ENCODE measurements at places on chromosomes 6 and 20.
A peak's percentile ranks its signal among the peaks of the same experiment; 100 is the strongest.

DNA sequence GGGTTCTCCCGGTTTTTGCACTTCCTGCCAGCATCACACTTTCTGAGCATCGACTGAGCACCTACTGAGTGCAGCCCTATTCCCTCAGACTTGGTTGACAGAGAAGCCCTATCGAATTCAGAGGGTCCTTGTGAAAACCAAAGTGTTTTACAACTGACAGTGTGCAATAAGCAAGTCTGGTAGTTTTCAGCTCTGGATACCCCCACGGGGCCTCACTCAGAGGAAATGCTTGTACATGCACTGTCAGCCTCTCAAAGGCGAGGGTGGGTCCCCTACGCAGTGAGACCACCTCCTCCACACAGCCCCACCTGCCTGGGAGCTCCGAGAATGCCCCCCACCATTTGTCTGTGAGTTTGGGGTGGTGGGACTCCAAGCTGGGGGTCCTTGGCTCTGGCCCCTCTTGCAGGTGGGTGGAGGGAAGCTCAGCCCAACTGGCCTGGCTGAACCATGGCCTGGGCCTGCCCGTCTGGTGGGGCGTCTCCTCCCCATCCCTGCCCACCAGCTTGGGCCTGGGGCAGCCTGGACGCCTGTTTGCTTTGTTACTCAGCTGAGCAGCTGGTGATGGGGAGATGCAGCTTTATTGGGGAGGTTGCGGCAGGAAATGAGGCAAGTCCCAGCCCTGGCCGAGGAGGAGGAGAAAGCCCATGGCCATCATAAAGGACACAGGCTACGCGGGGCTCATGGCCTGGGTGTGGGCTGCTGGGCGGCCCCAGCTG is 1.7 kb downstream of the SPDEF start:
- DNase-seq = no peak

GRCh38 chr6:35265523-35265922 is 6.0 kb downstream of the ZNF76 start:
- DNase-seq = no peak

DNA sequence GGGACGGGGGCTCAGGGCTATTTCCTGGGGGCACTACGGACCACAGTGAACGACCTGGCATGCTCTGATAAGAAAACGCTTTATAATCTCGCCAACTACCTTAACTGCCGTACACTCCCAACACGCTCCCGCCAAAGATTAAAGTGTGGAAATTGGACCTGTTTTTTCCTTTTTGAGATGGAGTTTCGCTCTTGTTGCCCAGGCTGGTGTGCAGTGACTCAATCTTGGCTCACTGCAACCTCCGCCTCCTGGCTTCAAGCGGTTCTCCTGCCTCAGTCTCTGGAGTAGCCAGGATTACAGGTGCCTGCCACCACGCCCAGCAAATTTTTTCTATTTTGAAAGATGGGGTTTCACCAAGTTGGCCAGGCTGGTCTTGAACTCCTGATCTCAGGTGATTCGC is 346 bp upstream of the SLC44A4 start:
- DNase-seq = no peak

- peak; percentile 34 for DNase-seq
These were observed 301.4 kb upstream of the STXBP5 start for GRCh38 chr6:146902846-146903245.

DNA sequence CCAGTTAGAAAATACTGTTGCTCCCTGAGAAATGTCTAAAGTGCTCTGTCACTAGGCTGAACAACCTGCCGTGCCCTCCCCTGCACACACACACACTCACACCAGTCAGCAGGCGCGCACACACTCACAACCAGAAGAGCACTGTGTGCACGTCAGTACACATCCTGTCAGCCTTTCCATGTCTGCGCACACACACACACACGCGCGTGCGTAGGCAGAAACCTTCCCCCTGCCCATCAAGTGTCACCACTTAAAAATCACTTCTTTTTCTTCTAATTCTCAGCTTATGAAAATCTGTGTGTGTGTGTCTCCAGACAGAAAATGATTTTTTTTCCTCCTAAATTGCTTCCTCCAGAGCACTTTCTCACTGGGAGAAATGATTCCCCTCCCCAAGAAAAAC is 100.3 kb downstream of the EDN3 start:
- no peak for DNase-seq

- DNase-seq = no peak
These were observed 29.6 kb upstream of the SMIM26 start for GRCh38 chr20:18537651-18538050.

DNA sequence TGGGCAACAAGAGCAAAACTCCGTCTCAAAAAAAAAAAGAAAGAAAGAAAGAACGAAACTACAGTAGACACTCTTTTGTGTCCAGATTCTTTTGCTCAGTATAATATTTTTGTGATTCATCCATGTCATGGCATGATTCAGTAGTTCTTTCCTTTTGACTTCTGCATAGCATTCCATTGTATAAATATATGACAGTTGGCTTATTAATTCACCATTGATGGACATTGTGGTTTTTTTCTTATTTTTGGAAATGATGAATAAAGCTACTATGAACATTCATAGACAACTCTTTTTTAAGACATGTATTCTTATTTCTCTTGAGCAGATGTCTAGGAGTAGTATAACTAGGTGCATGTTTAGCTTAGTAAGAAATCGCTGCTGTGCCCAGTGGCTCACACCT is 10.3 kb upstream of the IER3 start:
- peak; percentile 86 for DNase-seq

DNA sequence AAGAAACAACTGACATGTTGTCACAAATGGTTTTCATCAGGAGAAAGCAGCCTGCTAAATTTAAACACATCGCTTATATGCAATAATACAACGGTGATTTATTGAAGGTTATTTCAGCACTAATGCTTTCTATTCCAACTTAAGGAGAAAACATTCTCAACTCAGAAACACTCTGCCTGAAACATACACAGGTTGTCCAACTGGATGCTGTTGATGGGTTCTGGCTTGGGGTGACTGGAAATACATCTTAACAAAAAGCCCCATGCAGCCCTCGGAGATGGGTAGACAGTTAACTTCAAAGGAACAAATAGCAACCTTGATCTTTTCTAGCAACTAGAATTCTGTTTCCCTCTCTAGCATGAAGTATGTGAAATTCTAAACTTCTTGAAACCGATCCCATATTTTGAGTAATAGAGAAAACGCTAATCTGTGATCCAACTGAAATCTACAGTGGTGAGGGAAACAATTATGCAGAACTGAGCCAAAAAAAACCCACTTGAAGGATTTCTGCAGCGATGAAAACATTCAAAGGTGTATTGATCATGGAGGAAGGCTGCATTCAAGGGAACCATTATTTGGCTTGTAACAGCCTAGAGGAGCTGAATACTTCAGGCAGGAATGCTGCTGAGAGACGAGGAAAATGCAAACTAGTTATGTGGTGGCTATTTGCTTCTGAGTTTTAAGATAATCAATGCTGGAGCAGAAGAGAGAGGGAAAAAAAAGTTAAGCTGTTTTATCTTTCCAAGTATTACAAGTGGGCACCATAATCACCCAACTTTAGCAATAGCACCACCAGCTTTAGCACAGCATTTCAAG is 6.9 kb downstream of the ZMYND8 start:
- peak; percentile 50 for DNase-seq

GRCh38 chr20:21618759-21619416 is 86.6 kb upstream of the PAX1 start:
- no peak for DNase-seq

GRCh38 chr6:158518191-158519127 is 41.4 kb upstream of the TMEM181 start:
- DNase-seq = peak; percentile 71

GRCh38 chr20:25270829-25271251 is 23.0 kb downstream of the PYGB start:
- DNase-seq = no peak

- DNase-seq = no peak
These were observed 36.0 kb downstream of the SPDEF start for GRCh38 chr6:34519971-34520644.

DNA sequence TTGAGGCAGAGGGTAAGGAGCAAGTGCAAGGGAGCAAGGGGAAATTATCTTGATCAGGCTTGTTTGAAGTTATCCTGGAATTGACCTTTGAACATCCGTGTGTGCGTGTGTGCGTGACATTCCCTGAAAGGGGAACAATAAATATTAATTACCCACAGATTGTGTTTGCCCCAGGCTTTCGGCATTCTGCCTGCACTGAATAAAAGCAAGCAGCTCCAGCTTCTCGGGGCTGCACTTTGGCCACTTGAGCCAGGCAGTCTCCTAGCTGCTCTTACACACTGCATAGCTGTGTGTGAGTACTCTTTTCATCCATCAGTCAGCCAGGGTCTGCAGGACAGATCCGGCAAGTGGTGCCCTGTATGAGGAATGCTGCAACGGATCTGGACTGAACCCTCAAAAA is 107.7 kb upstream of the BTN3A2 start:
- DNase-seq = no peak

- DNase-seq = peak; percentile 38
These were observed 593 bp downstream of the MMP24 start for GRCh38 chr20:35226884-35227681.

- DNase-seq = no peak
These were observed 393.5 kb upstream of the JARID2 start for GRCh38 chr6:14852375-14852774.

DNA sequence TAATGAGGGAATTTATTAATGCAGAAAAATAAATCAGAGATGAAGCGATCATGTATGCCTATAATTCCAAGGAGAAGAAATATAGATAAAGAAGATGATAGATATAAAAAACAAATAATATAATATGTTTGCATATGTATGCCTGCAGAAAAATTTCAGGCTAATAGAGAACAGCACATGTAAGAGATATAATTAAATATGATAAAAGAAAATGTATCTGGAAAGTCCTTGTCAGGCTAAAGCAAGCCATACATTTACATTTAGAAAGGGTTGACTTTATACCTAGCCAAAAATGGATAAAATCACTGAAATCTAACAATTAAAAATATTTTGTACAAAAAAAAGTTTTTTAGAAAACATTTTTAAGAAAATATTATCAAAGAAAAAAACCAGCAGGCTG is 454.1 kb downstream of the C6orf118 start:
- DNase-seq = no peak

GRCh38 chr6:150940941-150941340 is 75.4 kb downstream of the MTHFD1L start:
- peak; percentile 93 for DNase-seq
